ENCODE measurements at places on chromosomes 6 and 20. TPM values are rescaled to one million over a fixed set of nuclear protein-coding genes. Genes with fewer than 3 reads are reported as not detected.

GRCh38 chr6:79646006-79646405 lies 14.9 kb downstream of the SH3BGRL2 start:
- no peak for DNase-seq

Gene NOX3
- not detected for polyA plus RNA-seq

DNA sequence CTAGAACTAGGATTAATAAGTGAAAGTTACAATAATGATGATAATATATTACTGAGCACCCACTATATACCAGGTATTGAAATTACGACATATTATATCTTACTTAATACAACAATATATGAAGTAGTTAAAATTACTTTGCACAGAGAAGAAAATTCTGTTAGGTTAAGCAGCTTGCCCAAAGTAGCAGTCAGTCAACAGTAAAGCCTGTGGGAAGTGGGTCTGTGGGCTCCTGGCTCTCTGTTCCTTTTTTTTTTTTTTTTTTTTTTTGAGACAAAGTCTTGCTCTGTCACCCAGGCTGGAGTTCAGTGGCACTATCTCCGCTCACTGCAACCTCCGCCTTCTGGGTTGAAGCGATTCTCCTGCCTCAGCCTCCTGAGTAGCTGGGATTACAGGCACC lies 4.8 kb upstream of the GTF2H4 start:
- DNase-seq: no peak

Gene PSMB9
- 13.2 TPM for polyA plus RNA-seq

DNA sequence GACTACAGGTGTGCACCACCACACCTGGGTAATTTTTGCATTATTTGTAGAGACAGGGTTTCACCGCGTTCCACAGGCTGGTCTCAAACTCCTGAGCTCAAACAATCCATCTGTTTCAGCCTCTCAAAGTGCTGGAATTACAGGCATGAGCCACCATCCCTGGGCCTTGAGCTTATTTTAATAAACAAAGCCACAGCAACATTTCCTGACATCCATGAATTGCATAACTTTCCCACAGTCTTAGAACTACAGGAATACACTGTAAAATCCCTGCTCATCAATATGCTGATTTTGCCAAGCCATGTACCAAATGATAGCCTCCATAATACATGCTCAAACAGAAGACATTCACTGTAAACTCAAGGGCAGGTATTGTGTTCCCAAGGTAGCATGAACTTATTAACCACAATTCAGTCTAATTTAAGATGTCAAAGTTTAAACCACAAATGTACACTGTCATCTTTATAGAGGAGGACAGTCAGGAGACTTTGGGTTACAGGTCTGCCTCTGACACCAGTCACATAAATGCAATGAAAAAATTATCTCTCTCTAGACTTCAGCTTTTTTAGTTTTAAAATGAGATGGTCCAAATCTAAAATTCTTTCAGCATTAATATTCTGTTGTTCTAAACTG lies 40.0 kb downstream of the NUDT3 start:
- no peak for DNase-seq

DNA sequence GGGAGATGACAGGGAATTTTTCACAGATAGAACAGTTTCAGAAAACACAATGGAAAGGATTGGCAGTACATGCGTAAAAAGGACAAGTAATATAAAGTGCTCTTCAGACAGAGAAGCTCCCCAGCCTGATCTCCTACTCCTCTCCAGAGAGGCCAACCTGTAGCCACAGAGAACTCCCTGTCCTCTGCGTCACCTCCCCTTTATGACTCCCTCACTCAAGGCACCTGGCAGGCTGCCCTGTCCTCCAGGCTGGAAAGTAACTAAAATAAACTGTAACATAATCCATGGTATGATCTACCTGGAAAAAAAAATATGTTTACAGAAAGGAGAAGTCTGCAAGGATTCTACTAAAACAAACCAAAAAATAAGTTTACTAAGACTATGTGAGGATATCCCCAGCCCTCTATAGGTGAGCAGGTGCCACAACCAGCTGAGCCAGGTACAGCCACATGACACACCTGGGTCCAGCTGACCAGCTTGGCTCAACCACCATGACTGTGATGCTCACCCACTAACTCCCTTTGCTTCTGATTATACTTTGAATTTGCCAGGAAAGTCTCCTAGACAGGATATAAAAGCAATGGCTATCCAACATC lies 29.2 kb downstream of the MBOAT1 start:
- DNase-seq: no peak

GRCh38 chr6:150027806-150028565 lies 2.7 kb upstream of the RAET1L start:
- no peak for DNase-seq

DNA sequence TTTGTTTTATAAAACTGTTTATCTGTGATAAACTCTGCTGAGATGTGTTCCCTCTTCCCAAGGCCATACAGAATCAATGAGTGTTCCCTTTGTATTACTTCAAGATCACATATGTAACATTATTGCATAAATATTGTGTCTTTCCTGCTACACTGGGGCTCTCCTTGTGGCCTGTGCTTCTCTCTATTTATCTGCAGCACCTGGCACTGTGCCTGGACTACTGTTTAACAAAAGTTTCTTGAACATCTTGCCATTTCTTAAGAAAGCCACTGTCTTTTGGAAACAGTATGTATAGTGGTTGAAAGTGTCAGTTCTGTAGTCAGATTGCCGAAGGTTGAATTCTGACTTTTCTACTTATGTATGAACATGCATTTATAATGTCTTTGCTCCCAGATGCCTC lies 169.0 kb upstream of the SCGN start:
- no peak for DNase-seq

GRCh38 chr6:25028328-25028727 lies 92.6 kb upstream of the RIPOR2 start:
- no peak for DNase-seq

DNA sequence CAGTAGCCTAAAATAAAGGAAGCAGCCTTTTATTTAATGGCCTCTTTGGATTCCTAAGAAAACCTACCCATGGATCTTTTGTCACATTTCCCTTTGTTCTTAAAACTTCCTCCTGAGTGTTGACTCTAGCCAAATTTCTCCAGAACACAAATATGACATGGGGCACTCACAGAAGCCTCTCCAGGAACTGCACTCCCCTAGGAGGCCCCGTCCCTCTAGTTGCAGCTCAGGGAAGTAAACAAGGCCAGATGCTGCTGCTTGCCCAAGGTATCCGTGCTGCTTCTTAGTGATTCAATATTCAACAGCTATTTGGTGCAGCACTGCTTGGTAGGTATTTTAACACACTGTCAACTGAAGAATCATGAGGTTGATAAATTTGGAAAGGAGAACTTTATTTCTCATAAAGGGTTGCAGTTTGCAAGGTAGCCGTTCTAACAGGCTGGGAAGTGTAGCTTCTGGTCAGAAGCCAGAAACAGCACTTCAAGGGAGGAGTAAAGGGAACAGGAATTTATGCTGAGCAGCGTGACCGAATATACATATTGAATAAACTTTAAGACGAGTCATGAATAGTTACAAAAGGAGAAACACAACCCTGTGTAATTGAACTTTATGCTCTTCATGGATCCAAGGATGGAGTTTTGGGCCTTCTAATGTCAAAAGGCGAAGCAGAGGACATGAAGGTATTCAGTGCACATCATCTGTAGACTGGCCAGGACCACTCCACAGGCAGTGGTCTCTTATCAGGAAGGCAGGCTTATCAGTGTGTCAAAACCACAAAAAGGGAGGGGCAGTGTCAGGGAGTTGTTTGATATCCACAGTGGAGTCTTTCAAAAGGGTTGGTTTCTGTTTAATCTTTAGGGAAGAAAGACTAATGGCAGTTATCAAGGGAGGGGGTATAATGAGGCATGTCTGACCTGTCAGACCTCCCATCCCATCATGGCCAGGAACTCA lies 63.3 kb downstream of the CD24 start:
- no peak for DNase-seq

DNA sequence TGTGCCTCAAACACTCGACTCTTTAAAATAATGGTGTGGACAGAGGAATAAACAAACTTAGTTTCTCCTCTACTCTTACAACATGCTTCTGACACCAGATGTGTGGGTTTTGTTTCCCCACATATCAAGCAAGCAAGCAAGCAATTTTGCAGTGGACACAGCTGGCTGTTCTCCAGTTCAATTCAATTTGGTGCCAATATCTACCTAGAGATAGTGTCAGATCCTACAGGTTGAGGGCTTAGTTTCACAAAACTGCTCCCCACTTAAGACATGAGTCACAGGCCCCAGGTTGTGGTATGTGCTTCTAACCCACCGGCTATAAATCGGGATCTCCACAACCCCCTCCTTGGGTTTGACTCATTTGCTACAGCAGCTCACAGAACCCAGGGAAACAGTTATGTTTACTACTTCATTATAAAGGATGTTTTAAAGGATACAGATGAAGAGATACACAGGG lies 131.4 kb upstream of the TRAF3IP2 start:
- no peak for DNase-seq

DNA sequence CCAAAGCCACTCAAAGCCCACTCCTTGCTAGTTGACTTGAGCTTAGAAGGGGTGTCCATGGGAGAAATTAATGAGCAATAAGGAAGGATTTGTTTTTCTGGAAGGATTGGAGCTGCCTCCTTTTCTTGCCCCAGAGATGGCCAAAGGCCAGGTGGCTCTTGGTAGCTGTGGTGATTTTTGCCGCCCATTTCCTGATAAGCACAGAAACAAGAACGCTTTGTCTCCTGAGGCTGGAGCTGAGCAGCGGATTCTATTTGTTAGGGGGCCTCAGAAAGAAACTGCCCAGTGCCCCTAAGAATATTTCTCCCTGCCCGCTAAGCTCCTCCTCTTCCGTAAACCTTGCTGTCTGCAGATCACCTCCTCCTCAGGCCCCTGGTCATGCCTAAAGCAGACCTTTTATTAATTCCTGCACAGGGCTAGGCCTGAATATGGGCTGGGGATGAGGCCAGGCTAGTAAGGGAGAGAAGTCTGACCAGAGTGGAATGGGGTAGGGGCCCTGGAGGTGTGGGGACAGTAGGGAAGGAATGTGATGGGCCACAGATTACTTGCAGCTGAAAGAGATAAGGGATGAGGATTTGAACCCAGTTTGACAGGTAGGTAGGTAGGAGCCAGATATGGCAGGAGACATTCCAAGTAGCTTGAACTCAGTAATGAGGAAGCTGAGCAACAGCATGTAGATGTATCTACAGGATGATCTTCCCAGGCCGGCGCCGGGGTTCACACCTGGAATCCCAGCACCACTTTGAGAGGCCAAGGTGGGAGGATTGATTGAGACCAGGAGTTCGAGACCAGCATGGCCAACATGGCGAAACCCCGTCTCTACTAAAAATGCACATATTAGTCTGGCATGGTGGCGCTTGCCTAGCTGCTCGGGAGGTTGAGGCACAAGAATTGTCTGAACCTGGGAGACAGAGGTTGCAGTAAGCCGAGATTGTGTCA lies 71.2 kb upstream of the NAA20 start:
- no peak for DNase-seq

DNA sequence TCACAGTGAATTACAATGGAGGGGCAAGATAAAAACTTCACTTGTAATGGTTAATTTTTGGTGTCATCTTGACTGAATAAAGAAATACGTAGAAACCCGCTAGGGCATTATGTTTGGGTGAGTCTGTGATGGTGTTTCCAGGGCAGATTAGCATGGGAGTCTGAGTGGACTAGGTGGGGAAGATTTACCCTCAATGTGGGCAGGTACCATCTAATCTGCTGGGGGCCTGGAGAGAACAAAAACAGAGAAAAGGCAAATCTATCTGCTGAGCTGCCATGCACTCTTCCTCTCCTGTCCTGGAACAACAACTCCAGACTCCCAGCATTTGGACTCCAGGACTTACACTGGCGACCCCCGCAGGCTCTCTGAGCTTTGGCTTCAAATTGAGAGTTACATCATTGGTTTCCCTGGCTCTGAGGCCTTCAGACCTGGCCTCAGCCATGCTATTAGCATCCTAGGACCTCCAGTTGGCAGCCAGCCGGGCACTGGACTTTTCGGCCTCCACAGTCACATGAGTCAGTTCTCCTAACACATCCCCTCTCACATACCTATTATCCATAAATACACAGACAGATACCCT lies 19.7 kb downstream of the NINL start:
- no peak for DNase-seq

DNA sequence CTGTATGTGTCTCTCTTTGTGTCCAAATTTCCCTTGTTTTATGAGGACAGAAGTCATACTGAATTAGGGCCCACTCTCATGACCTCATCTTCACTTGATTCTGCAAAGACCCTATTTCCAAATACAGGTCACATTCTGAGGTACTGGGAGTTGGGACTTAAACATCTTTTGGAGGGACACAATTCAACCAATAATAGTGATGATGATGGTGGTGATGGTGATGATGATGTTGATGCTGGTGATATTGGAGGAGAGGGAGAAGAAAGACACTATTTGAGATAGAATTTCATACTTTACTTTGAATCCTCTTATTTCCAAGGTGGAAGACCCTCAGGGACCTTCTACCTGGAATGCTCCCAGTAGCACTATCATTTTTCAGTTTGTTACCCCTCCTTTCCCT lies 21.2 kb upstream of the KCNK5 start:
- no peak for DNase-seq

Gene LAMA5
- polyA plus RNA-seq: 14.4 TPM

DNA sequence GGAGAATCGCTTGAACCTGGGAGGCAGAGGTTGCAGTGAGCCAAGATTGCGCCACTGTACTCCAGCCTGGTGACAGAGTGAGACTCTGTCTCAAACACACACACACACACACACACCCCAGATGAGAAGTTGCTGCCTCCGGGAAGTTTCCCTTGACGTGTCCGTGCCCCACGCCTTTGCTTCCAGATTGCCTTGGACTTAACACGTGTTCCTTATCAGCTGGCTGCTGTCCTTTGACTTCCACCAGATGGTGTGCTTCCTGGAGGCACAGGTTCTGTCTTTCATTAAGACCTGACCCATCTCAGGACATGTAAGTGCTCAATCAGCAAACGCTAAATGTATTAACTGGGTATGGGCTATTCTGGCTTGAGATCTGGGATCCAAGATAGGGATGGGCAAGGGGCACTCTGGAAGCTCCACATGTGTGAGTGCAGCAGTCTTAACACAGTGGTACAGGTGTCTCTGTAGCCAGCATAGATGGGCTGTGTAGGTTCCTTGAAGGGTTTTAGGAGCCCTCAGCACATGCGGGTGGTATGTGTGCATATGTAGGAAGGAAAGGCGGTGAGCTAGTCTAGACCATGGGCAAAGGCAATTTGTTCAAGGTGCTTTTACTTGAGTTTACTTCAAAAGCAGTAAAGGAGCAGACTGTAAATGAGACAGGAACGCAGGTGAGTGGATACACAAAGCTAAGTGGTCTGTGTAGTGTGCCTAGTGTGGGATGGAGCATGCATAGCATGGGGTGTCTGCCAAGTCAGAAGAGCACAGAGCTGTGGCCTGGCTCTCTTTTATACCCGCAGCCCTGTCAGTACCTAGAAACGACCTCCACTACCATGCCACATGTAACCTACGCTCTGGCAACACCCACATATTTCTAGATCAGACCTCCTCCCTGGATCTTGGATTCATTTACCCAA lies 11.6 kb downstream of the PIGT start:
- DNase-seq: no peak
